IMR-90 (cell line): ENCODE measurements at places on chromosomes 1 and 21. TPM values are rescaled to one million over a fixed set of nuclear protein-coding genes. Genes with fewer than 3 reads are reported as not detected.

Gene SLC1A7
- total RNA-seq: not detected in 2 replicates

Gene CFAP74
- total RNA-seq: not detected in 2 replicates

Gene NKAIN1
- under 0.01 TPM in 2 replicates for total RNA-seq

Gene EFNA3
- 0.56 and 0.72 TPM in 2 replicates for total RNA-seq

Gene WDTC1
- total RNA-seq: 9.9 and 10.0 TPM in 2 replicates

Gene SERPINC1
- not detected in 2 replicates for total RNA-seq

Gene SPRR2D
- not detected in 2 replicates for total RNA-seq

Gene CR1L
- not detected in 2 replicates for total RNA-seq

Gene TMEM240
- 1.1 and 1.6 TPM in 2 replicates for total RNA-seq

Gene ERI3
- 55.3 and 56.6 TPM in 2 replicates for total RNA-seq

Gene BGLAP
- total RNA-seq: not detected in 2 replicates

Gene ASH1L
- 18.5 and 23.9 TPM in 2 replicates for total RNA-seq

Gene RYR2
- total RNA-seq: not detected in 2 replicates

Gene SLFNL1
- total RNA-seq: under 0.01 TPM in 2 replicates

Gene NOTCH2
- 128 and 131 TPM in 2 replicates for total RNA-seq

Gene FALEC
- total RNA-seq: not detected in 2 replicates

Gene OR2L2
- not detected in 2 replicates for total RNA-seq

Gene CCDC17
- total RNA-seq: 0.18 and 0.56 TPM in 2 replicates
